ENCODE measurements at places on chromosomes 1 and 21.
A peak's percentile ranks its signal among the peaks of the same experiment; 100 is the strongest.

DNA sequence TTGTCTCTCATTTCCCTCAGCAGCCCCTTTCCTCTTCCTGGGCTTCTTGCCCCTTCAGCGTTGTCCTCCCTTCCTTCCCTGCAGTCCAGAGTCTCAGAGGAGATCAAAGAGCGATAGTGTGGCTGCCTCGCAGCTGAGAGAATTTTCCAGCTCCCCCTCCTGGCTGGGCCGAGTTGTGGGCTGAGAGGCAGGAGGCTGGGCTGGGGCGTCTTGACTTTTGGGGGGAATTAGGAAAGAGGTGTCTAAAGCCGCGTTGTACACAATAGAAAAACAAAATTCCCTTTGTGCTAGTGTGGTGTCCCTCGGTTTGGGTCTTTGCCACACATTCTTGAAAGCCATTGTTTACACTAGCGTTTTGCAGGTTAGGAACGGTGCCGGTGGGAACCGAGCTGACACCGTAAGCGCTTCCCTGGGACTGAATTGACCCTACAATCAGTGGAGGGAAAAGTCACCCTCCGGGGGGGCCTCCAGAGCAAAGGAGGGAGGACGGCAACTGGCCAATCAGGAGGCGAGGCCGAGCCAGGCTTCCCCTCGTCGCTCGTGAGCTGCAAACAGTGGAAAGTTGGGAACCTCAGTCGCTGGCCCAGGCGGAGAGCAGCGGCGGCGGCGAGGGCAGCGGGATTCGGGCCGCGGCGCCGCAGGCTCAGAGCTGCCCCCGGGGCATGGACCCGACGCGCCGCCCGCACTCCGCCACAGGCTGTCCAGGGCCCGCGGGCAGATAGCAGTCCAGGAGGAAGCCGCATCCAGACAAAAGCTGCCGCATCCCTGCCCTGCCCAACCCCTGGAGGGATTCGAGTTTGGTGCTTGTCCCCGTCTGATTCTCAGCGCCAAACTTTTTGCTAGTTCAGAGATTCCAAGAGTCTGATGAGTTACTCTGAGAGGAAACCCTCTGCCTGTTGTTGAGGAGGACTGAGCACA is at the start of gene HMCN1:
Gene HMCN1, plus strand, starts transcription at position 574 of the 918 bp plus-strand sequence. CDS start 389 bp downstream, outside the sequence.
- no peaks in the 10 kb centered on the region for H3K36me3 ChIP-seq
- H3K27me3 ChIP-seq, result no peaks in the 10 kb centered on the region
- DNase-seq, result peak; percentile 69
- H3K4me1 ChIP-seq, result peaks cover 25% of the 10 kb centered on the region

- DNase-seq, result peak; percentile 78
- peaks cover 55% of the 10 kb centered on the region for H3K4me1 ChIP-seq
- H3K36me3 ChIP-seq, result peaks cover 8% of the 10 kb centered on the region
- peak overlapping the region; percentile 89 for H3K27ac ChIP-seq
- no peak overlapping the region for H3K4me3 ChIP-seq
Observed at GRCh38 chr21:42234464-42235241, 15.7 kb downstream of the ABCG1 start.

DNA sequence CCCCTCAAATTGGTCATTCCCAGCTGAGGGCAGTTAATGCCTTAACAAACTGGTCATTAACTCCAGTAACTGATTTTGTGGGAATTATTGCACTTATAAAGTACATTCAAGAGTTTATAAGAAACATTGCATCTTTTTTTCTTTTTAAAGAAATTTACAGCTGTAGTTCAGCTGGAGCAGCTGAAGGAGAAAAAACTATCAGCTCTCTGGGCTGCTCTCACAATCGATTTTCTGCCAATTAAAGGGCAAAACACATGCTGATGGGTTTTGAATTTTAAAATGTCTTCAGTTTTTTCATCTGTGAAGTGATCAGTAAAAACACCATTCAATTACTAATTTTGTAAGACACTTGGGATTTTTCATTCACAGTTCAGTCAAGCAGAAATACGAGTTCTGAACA is 74.7 kb downstream of the KIFAP3 start:
- no peak overlapping the region for H3K4me3 ChIP-seq
- no peak for DNase-seq
- H3K27me3 ChIP-seq, result no peaks in the 10 kb centered on the region

DNA sequence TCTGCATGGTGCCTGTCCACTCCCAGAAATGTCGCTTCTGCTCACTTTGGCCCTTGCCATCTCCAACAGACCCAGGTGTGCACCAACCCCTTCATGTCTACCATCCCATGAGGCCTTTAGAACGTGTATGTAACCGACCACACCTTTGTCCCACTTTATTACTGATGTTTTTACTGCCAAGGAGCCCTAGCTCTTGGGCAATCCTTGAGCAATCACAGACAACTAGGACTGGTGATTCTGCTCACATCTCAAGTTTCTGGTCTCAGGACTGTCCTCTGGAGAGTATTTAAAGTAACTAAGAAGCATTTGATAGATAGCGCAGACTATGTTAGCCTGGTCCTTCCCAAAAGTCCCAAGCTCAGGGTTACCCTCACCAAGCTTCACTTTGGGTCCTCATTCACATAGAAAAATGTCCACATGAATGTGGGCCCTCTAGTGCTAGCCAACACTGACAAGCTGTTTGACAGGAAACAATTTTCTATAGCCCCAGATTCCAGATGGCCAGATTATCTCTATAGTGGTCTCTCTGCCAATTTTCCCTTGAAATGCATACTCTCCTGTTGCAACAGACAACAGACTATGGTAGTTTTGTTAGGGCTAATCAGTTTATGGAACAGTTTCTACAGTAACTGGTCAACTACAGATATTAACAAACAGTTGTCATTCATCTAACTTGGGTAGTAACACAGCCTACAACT is 6.9 kb upstream of the TMEM81 start:
- DNase-seq, result no peak
- no peaks in the 10 kb centered on the region for H3K4me1 ChIP-seq
- peaks cover 8% of the 10 kb centered on the region for H3K36me3 ChIP-seq

Measured in endothelial cell (in vitro differentiated cells).